ENCODE measurements at places on chromosomes 1 and 21.

DNA sequence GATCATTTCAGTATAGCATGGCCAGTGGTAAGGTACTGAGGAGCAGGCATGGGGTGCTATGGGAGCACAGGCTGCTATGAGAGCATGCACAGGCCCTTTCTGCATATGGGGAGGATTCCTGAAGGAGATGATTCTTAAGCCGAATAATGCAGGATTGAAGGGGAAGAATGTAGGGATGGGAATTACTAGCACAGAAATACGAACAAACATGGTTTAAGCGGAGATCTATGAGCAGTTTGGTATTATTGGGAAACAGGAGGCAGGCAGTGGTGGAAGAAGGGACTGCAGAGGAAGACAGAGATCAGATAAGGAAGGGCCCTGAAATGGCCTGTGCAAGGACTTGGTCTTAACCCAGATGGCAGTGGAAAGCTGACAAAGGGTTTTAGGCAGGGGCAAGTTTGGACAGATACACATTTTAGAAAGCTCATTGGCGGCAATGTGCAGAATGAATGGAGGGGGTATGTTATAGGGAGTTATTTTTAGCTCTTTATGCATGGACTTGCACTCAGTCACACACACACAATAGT lies 1.7 kb downstream of the OSCP1 start:
- DNase-seq: no peak

DNA sequence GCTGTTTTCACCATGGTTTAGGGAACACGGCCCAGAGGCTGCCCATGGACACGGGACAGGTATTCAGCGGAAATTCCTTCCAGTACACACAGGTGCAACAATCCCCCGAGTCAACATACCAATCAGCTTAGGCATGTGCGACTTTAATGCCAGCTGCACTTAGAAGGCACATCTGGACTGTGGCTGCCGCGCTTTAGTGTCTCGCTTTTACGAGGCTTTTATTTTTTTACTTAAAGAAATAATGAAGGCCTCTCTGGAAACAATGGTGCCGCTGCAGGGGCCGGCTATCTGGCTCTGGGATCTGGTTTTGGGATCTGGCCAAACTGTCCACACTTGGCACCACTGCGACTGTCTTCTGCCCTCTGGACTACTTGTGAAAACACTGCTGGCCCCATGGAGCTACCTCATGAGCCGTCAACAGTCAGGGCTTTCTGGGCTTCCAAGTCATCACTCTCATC lies 55.5 kb downstream of the SLC66A1 start:
- no peak for DNase-seq

DNA sequence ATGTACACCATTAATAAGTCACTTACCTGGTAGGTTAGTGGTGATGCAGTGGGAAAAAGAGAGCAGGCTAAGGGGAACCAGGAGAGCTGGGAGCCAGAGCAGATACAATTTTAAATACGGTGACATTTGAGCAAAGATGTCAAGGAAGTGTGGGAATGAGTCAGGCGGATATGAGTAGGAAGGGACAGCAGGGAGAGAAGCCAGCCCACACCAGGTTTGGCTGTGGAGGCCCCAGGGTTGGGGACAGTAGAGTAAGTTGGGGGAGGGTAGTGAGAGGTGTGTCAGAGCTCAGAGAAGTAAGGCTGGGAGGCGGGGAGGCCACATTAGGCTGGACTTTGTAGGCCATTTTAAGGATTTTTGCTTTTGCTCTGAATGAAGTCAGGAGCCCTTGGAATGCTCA lies 482.0 kb downstream of the DISC1 start:
- no peak for DNase-seq

- no peak for DNase-seq
Observed at GRCh38 chr1:197041486-197042353, 25.3 kb downstream of the F13B start.

DNA sequence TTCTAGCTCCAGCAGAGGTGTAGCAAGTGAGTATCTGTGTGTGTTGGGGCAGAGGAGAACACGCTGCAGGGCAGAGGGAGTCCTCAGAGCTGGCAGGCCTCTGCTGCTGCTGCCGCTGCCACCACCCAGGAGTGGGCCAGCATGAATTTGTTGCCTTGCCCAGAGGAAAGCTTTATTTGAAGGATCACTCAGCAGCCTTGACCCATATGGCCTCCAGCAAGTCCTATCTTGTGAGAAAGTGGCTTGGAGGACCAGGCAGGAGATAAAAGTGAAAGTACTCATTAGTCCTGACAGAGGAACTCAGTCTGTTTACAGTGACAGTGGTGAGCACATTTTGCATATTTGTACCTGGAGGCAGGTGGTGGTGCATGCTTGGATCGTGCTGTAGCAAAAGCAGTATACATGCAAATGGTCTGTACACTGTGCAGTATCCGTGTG lies 3.1 kb downstream of the TRAF5 start:
- no peak for DNase-seq

DNA sequence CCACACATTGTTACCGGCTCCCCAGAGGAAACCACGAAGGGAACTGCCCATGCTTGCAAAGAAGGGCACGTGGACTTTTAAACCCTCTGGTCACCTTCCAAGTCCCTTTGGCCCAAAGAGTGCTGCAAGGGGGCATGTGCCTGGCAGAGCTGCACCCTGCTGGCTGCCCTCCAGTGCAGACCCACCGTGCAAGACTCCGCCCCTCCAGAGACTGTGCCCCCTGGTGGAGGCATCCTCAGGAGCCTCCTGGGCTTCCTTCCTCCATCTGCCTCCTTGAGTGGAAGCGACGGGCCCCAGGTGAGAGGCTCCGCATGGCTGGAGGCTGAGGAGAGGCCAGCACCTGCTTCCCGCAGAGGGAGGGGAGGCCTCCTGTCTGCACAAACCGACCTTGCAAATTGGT lies 100.6 kb downstream of the CRYAA start:
- no peak for DNase-seq

DNA sequence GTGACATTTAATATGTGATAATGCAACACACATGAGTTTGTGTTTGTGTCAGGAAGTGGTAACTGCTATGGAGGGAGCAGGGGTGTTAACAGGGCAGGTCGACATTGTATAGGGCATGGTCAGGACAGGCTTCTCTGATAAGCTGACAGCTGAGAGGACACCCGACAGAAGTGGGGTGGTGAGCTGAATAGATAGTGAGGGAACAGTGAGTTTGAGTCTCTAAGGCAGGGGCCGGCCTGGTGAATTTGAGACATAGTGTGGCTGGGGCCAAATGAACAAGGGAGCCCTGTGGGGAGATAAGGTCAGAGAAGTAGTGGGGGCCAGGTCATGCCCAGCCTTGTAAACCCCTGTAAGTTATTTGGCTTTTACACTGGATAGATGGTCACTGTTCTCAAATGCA lies 217.4 kb upstream of the KIAA0040 start:
- DNase-seq: no peak

DNA sequence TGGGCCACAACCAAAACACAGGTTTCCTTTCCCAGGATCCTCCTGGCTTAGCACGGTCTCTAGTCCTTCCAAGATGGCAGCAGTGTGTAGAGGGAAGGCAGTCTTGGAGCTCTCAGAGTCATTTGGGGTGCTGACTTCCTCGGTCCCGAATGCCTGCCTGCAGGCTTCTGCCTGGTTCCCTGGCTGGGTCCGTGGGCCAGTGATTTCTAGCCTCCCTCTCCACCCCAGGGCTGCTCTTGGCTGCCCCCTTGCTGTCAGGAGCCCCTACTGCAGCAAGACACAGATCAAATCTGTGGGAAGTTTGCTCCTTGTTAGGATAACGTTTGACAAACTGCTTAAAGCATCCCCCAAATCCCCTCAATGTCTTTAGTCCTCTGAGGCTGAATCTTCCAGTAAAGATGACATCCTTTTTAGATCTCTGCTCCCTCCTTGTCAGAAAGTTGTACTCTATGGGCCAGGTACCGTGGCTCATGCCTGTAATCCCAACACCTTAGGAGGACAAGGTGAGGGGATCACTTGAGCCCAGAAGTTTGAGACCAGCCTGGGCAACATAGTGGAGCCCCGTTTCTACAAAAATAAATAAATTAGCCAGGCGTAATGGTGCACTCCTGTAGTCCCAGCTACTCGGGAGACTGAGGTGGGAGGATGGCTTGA lies 272.5 kb downstream of the RRAGC start:
- peak; percentile 18 for DNase-seq

DNA sequence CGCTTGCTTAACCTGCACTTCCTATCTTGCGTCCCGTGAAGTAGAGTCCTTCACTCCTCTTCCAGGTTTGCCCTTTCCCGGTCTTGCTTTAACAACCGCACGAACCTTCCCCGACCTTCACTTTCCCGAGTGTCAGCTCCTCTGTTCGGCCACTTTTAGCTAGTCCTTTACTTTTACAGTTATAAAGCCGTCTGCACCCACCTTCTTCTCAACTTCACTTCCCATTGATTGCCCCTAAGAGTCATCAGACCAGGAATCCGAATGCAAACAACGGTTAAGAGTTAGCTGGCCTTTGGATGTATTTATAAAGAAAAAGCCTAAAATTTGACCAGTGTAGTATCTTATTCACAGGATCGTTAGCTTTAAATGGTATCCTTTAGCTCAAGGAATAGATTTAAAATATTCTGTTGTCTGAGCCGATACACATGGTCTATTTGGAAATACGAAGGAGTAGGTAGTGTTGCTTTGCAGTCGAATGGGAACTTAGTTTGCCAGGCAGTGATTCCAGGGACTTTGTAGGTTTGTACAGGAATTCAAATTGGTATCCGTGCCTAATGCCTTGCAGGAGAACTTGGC lies 1.4 kb downstream of the PPP2R5A start:
- DNase-seq: no peak

DNA sequence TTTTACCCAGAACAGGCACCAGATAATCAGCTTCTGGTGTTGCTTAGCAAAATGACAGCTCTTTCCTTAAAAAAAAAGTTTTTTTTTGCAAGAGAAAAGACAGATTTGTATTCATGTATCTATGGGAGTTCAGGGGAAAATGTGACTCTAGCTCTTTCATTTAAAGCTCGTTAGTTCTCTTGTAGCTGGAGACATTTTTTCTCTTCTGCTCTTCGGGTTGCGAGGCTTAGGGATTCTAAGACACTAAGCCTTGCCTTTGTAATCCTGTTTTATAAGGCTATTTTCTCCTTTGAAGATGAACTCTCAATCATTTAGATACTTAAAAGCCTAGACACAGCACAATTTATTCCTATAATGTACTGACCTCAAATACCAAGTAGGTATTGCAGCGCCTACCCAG lies 40.3 kb upstream of the EDARADD start:
- DNase-seq: no peak

DNA sequence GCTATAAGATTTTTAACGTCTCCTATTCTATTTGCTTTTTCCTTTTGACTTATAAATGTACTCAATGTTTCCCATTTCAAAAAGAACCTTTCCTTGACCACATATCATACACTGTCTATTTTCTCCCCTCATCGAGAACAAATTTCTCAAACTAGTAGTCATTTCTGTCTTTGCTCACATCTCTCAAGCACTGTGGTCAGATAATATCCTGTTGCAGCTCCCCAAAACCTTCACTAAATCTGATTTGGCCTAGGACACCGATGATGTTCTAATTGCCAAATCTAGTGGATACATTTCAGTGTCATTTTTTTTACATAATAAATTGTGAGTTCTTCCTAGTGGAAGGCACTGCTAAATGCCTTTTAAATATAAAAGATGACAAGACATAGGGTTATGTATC lies 19.4 kb downstream of the CXADR start:
- DNase-seq: no peak

GRCh38 chr1:39737546-39738169 lies 1.0 kb upstream of the PPIE start:
- no peak for DNase-seq

- no peak for DNase-seq
Observed at GRCh38 chr1:230049731-230050130, 17.3 kb upstream of the GALNT2 start.

GRCh38 chr21:22421416-22422180 lies 1423.4 kb downstream of the NCAM2 start:
- no peak for DNase-seq

DNA sequence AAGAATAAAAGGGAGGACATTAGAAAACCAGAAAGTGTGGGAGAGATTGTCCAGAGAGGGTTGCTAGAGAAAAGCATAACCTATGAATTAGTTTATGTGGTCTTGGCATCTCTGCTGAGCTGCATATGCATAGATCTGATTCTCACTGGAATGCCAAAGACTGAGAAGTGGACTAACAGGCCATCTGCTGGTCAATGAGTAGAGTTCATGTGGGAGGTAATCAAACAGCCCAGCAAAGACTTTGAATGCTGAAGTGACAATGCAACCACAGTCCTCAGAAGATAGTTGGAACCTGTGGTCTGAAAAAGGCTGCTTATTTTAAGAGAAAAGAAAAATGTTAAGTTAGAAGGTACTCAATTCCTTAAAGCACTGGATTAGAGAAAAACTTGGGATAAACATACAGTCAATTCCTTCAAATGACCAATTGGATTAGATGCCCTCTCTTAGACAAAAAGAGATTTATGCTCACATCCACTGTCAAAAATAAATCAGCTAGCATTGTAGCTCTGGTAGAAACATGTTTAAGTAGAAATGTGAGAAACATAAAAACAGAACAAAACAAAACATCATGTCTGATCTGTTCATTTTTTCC lies 382.8 kb downstream of the AMY1C start:
- no peak for DNase-seq

DNA sequence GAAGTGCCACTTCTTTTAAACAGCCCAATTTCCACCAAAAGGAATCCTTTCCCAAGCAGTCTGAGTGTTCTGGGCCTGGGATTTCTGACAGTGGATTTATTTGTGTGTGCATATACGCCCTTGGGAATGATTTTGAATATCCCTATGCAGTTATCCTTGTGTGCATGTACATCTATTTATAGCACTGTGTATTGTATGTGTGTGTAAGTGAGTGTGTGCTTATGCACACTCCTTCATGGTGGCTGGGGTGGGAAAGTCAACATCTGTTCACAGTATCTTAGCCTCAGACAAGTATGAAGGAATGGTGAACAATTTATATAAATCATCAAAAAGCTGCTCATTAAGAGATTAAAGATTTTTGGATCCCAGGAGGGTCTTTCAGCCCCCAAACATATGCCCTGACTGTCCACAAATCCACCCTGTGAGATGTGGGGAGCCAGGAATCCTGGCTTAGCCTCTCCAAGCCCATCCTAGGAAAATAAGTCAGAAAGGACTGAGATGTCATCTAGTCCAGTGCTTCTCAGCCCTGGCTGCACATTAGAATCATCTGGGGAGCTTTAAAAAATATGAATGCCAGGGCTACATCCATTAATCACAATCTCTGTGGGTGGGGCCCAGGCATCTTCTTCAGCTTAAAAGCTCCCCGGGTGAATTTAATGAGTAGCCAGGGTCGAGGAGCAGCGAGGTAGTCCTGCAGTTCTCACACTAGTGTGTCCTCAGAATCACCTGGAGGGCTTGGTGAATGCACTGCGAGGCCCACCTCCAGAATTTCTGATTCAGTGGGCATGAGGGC lies 101.4 kb downstream of the PLXNA2 start:
- no peak for DNase-seq

- no peak for DNase-seq
Observed at GRCh38 chr1:25534410-25534788, 9.0 kb upstream of the LDLRAP1 start.

DNA sequence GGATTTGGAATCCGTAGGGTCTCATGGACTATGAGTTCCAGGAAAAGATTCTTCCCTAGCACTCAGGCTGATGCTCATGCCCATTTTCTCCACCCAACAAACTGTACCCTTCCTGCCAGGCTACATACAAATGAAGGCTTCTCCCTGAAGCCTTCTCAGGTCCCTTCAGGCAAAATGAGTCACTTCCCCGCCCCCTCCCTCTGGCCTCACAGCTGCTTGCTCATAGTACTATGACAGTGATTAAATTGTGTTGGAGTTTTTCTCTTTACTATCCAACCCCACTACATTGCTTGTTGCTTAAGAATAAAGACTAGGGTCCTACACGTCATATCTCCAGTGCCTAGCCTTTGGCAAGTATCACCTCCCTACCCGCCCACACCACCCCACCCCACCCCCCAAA lies 207.6 kb upstream of the NFIA start:
- DNase-seq: no peak

All from T-helper 17 cell (primary cell).